Breast epithelium (tissue), 4 donors: ENCODE measurements at places on chromosomes 6 and 20.

- DNase-seq, result no peak
Measured at GRCh38 chr20:15179381-15179780, 842.0 kb upstream of the FLRT3 start.

GRCh38 chr6:87851674-87852299, 149.8 kb upstream of the AKIRIN2 start:
- DNase-seq, result no peak

DNA sequence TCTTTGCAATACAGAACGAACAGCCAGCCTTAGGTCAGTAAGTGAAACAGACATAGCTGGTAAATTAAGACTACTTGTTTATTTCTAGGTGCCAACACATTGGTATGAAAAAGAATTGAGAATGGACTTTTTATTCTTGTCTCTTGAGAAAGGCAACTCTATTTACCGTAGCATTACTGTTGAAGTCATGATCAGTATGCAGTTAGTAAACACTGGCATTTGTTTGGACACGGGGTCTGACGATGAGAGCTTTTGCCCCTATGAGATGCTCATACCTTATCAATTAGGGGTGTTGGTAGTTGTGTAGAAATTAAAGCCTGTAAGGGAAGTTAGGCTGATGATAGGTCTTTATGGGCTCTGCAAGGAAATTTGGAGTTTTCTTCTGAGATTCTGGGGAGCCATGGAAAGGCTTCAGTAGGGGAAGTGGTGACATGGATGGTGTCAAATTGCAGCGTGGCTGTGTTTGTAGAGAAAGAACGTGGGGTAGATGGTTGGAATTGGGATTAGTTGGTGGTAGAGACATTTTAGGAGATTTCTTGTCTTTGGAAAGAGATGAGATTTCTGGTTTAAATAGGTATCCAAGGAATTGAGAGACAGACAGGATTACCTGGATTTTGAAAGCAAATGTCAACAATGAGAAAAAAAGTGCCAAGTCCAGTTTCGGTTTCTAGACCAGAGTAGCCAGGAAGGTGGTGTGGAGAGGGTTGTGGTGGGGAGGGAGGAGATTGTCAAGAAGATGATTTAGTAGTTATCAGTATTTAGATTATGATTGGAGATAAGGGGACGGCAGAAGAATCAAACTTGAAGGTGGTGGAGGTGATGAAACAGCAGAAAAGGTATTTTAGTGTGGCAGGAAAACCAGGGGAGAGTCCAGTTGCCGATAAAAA, 116.6 kb downstream of the JARID2 start:
- DNase-seq, result no peak

DNA sequence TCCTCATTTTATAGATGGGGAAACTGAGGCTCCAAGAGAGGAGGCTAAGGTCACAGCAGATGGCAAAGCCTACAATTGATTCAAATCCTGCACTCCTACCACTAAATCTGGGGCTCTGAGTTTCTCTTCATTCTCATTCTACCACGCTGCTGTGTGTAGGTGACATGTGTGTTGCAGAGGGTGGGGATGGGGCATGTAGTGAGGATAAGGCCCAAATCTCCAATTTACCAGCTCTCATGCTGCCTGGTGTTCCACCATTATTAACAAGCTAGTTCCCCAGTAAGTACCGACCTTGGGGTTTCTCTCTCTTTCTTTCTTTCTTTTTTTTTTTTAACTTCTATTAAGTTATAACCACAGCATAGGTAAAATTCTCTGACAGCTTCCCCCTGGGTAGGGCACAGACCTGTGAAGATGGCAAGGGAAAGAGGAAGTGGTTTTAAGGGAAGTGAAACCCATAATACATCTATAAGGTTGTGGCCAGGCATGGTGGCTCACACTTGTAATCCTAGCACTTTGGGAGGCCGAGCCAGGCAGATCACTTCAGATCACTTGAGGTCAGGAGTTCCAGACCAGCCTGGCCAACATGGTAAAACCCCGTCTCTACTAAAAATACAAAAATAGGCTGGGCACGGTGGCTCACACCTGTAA, 13.0 kb upstream of the MATN4 start:
- no peak for DNase-seq

DNA sequence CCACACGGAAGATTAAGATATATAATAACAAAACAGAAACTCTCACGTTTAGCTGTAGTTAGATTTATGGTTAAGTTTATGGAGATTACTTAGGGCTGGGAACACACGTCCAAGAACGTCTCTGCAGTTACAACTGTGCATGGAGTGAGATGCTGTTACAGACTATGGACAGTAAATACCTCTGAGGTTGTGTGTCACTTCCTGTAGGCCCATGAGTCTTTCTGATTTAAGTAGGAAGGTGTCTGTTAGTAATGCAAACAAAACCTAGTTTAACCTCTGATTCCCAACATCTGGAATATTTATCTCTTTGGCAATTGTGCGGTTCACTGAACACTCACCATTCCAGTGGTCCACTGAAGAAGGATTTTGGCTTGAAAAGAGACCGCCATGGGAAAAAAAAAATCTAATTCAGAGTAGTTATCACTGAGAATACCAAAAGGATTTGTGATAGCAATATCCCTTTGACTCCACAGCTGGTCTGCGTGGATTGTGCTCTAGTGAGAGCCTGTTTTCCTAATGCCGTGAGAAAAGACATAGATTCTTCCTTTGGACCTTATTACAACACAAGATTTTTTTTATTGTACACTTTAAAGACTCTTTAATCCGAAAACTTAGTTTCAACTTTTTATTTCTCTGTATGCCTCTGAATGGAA, 478.2 kb upstream of the CITED2 start:
- DNase-seq, result no peak

DNA sequence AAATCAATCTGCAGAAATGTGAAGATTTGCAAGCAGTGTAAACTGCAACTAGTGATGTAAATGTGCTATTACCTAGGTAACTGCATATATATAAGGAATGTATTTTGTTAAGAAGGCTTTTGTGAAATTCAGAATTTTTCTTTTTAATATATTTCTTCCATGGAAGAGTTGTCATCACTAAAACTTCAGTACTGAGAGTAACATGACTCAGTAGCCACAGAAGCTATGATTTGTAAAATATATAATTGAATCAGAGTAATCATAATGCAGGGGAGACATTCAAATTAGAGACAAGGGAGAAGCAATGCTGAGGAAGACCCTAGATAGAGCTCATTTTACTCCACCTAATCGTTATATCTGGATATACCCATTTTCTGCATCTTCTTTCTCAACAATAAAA, 141.7 kb downstream of the ADGRG6 start:
- DNase-seq, result no peak

DNA sequence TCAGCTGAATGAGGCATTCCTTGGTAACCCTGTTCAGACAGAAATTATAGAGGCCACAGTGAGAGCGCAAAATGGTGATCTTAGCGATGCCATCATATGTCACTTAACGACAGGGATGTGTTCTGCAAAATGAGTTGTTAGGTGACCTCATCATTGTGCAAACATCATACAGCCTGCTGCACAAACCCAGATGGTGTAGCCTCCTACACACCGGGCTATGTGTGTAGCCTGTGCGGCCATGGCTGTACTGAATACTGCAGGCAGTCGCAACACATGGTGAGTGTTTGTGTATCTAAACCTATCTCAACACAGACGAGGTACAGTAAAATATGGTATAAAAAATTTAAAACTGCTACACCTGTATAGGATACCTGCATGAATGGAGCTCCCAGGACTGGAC, 234.1 kb upstream of the PMEPA1 start:
- no peak for DNase-seq

DNA sequence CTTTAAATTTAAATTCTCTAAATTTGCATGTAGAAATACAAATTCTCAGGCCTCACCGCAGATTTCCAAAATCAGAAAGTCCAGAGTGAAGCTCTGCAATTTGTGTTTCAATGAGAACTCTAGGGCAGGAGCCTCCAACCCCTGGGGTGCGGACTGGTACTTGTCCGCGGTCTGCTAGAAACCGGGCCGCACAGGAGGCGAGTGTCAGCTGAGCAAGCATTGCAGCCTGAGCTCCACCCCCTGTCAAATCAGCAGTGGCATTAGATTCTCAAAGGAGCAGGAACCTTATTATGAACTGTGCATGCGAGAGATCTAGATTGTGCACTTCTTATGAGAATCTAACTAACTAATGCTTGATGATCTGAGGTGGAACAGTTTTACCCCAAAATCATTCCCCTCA, 203.0 kb upstream of the PCSK2 start:
- DNase-seq, result no peak

- no peak for DNase-seq
Measured at GRCh38 chr6:34571388-34571787, 15.3 kb upstream of the SPDEF start.

DNA sequence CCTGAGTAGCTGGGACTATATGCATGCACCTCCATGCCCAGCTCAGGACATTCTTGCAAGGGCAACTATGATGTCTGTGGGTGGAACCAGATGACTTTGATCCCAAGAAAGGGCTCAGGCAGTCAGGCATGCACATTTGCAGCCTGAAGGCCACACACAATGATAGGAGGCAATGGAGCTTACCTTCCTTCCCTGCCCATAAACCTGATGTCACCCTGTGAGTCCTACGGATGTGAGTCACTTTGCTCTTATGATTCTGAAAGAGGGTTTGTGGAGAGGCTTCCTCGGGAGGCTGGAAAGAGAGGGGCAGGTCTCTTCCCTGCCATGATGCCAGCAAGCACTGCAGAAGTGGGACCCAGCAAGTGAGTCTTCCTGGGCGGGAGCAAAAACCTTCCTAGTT, 202.4 kb downstream of the LY86 start:
- no peak for DNase-seq

- no peak for DNase-seq
Measured at GRCh38 chr6:1609041-1609647, 571 bp upstream of the FOXC1 start.

- DNase-seq, result no peak
Measured at GRCh38 chr20:10733122-10733521, 59.3 kb upstream of the JAG1 start.

DNA sequence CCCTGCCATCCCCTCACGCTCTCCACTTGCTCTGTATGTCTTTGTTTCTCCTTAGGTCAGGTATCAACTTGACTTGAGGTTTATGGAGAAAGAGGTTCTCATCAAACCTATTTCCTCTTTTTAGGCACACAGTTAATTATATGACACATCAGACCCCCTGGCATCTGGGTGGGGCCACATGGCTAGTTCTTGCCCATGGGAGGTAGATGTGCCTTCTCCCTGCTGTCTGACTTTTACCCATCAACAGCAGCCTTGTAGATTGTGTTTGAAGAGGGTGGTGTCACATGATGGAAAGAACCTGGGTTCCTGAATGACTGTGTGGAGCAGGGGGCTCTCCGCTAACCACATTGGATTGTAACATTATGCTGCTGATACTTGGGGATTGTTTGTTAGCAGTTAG, 7.2 kb upstream of the UQCC2 start:
- no peak for DNase-seq

DNA sequence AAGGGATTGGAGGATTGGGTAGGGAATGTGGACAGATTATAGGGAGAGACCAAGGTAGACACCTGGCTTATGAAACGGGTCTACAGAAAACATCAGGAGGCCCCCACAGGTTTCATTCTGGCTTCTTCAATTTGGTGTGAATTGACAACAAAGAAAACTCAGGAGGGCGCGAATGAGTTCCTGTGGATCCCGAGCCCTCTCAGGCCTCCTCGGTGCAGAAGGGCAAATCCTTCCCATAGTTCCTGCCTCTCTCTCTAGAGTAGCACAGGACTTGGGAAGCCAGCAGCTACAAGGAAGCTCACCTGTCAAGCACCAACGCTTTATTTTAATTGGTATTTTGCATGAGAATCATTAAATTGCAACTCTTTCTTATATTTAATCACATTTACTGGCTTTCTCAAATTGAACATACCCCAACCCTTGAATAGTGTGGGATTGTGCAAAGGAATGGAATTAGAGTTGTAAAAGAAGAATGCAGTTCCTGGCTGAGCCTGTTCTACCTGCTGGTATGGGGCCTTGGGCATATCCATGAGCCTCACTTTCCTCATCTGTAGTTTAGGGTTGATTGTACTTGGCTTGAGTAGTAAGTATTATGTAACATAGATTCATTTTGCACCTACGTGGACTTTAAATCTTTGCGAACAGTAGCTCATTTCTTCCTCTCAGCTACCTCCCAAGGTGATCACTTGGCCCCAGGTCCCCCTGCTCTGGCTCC, 56.4 kb upstream of the PHACTR2 start:
- no peak for DNase-seq

- no peak for DNase-seq
Measured at GRCh38 chr6:158631678-158632537, 12.6 kb downstream of the DYNLT1 start.

GRCh38 chr6:54086439-54086838, 24.8 kb upstream of the MLIP start:
- no peak for DNase-seq

DNA sequence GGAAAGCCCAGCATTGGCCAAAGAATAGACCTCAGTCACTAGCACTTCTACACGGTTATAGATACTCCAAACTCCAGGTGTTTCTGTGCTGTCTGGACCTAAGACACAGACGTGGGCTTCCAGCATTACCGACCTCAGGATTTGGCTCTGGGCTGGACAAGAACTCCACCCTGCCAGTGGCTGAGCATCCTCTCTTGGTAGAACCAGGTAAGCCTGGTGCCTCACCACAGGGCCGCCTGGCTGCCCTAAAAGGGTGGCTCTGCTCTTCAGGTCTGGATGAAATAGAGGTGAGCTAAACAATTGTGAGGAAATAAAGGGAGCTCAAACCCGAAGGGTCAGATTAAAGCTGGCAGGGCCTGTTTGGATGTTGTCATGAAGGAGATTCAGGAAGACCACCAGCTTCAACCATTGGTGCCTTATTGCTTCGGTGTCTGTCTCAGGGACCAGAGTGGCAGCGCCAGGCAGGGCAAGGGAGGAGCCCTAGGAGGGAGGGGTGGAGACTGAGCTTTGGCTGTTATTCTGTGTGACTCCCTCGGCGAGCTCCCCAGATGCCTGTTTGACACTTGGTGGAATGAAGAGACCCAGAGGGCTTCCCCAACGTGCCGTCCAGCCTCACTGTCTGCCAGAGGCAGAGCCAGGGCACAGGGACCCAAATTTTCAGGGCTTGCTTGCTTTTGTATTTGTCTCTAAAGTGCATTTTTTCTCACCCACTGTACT, 8.6 kb downstream of the SYNDIG1 start:
- DNase-seq, result no peak

DNA sequence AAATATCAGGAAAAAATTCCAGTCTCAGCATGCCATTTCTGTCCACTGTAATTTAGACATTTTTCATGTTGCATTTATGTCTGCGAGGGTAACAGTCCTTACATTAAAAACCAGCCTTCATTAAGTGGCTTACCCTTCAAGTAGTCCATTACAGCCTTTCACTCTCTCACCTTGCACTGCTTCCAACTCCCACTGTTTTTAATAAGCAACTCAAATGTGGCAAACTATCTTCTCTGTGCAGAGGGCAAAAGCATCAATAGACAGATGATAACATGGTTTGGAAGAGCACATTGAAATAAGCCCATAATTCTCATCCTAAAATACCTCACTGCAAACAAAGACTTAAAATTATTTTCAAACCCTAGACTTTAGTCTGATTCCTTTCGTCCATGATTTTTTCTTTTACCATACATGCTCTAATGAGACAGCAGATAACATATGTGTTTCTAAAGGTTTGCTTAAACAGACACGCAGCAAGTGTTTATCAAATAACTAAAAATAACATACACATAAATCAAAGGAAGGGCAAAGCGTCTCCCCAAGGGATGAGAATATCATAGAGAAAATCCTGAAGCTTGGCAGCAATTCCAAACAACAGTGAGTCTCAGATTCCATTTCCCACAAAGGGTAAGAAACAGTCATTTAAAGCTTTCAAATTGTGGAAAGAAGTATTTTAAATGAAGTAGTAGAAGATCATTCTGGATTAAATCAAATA, 130.4 kb downstream of the PTPRK start:
- no peak for DNase-seq

- peak; percentile 30 for DNase-seq
Measured at GRCh38 chr20:38222231-38222922, 38.2 kb downstream of the KIAA1755 start.

- DNase-seq, result no peak
Measured at GRCh38 chr6:52620906-52621190, 44.0 kb upstream of the TRAM2 start.
